ENCODE measurements at places on chromosomes 7 and 10. TPM values are rescaled to one million over a fixed set of nuclear protein-coding genes. Genes with fewer than 3 reads are reported as not detected.

Gene SKIDA1
- total RNA-seq = 1.3 TPM

Gene NPSR1
- total RNA-seq = not detected

Gene STEAP1B
- 0.30 TPM for total RNA-seq

Gene RBM20
- 1.1 TPM for total RNA-seq

Gene TRIM74
- 0.52 TPM for total RNA-seq

Data from A549 treated with DMSO at 1 μM for 4 hours (cell line).